ENCODE measurements at places on chromosomes 7 and 10.

GRCh38 chr7:154375956-154376355, 323.8 kb downstream of the DPP6 start:
- DNase-seq = no peak

DNA sequence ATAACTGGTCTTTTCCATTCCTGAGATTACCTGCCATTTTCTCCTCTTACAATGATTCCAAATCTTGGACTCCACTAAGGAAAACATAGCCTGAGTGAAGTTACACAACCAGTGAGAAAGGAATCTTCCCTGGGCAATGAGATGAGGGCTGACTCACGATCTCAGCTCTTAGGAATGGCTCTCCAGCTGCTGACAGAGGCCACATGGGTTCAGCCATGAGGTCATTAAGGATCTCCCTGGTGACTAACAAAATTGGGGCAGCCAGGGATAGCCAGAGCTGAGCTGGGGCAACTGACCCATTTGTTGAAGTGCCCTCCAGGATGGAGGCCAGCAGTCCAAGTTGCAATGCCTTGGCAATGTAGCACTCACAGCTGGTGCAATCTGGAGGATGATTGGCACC, 78.7 kb upstream of the MKLN1 start:
- peak; percentile 97 for DNase-seq

DNA sequence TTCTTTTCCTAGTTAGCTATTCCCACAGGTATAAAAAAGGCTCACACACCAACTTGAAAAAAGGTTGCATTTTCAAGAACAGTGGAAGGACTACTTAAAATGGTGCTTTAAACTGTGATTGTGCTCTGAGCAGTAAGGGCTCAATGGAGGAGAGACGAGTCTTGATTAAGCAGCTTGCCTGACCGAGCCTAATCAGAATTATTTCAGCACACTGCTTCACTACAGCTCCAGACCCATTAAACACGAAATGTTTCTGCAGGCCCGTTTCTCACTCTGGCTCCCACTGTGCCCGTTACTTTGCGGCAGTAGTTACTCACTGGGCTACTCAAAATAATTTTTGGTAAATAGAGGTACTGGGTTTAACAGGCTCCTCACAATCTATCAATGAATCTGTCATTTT, 126.0 kb downstream of the NRCAM start:
- DNase-seq = no peak

GRCh38 chr10:68446179-68446578, 25.6 kb downstream of the DNA2 start:
- DNase-seq = no peak

DNA sequence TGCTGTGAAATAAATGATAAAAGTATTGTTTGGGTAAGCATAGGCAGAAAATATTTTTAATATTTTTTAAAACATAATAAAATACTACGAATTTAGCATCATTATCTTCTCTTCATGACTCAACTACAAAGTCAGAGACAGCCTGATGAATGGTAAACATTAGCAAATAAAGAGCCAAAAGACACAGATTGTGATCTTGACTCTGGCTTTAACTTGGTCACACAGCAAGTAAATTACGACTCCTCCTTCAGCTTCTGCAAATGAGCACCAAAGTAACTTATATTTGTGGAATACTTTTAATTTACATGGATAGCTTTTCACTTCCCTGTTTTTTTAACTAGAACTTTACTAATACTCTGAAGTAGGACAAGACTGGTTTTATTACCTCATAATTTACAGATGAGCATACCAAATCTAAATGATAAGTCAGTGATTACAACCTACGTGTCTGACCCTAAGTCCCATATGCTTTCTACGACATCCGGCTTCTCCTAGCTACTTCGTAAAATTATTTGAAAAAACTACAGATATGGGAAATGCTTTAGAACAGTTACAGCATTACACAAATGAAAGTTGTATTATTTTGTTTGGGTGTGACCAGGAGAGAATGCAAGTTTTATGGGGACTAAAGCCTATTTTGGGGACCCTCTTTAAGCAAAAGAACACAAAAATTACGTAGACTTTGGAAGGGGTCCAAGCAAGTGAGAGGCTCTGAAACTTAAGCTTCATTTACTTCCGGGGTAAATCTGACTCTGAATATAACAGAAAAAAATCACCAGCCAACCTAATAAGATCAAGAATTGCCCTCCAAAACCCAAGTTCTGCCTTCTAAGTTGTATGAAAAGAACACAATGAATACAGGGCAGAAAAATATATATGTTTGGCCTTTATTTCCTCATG, 133.8 kb downstream of the CPEB3 start:
- DNase-seq = no peak

DNA sequence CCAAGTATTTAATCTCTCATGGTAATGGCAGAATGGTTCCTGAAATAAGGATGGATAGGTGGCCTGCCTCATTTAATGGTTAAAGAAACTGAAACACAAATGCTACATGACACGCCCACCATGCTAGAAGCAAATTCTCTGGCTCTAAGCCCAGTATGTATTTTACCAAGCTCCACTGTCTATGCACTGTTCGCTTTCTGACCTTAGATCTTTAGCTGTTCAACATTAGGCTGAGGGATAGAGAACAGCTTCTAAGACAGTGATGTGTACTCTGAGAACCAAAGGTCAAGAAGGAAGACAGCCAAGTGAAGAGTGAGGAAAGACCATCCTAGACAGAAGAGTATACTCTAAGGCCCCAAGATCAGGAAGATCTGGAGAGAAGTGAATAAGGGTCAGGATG, 26.6 kb downstream of the FAM3C start:
- DNase-seq = peak; percentile 71

- no peak for DNase-seq
Measured at GRCh38 chr10:59090817-59091622, 85.4 kb upstream of the PHYHIPL start.

DNA sequence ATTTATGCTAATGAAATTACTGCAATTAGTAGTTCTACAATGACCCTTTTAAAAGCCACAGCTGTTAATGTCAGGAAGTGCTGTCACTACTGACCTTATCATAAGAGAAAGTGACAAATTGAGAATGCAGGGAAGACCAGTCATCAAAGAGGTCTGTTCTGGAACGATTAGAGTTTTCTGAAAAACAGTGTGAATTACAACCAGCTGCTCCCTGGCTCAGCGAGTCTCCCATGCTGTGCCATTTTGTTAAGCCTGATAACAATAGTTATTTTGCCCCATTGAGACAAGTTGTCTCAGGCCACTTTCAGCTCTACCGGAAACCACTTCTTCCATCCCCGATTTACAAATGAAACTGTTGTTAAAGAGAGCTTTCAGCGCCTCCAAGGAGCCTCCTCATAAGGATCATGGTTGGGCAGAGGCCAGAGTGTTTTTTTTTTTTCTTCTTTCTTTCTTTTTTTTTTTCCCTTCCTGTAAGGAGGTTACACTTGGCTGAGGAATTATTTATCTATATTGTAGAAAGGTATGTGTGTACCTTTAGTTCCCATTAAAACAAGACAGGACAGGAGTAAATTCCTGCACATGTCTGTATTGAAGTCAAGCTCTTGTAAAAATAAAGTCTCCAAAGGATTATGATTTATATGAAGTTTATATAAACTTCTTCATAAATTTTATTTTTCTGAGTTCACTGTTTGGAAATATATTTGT, 173.6 kb downstream of the CDCA7L start:
- no peak for DNase-seq

DNA sequence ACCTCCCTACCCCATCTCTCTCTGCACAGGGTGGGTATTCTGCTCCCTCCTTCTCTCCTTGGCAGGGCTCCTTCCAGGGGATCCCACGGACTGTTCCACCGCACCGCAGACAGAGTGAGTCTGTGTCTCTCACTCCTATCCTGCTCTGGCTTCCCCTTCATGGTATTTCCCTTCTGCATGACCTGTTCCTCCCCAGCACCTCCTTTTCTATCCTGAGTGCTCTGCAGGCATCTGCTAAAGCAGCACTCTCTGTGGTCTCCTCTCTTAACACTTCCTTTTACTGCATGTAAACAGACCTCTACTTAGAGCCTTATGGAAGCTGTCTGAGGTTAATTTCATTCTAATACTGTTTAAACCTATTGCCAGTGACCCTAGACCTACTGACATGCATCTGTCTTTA, 171.5 kb downstream of the CCSER2 start:
- DNase-seq = no peak

- DNase-seq = no peak
Measured at GRCh38 chr7:126605056-126605455, 647.7 kb downstream of the GRM8 start.

- no peak for DNase-seq
Measured at GRCh38 chr10:88540351-88540750, 42.8 kb downstream of the RNLS start.

DNA sequence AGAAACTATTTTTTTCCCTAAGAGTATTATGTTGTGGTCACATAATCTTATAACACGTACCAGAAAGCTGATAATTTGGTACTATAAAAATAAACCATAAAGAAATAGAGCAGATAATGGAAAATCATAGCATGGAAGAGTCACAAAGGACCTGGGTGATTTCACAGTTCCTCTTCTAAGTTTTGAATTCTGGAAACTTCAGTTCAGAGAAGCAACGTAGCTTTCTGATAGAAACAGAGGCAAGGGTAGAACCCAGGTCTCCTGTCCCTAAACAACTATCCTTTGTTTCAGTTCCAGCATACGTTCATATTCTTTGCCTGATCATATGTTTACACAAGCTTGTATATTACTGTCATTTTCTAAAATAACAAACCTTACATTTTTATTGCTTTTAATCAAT, 47.9 kb downstream of the MRC1 start:
- no peak for DNase-seq

- DNase-seq = peak; percentile 36
Measured at GRCh38 chr7:44881610-44882009, 3.7 kb downstream of the PURB start.

DNA sequence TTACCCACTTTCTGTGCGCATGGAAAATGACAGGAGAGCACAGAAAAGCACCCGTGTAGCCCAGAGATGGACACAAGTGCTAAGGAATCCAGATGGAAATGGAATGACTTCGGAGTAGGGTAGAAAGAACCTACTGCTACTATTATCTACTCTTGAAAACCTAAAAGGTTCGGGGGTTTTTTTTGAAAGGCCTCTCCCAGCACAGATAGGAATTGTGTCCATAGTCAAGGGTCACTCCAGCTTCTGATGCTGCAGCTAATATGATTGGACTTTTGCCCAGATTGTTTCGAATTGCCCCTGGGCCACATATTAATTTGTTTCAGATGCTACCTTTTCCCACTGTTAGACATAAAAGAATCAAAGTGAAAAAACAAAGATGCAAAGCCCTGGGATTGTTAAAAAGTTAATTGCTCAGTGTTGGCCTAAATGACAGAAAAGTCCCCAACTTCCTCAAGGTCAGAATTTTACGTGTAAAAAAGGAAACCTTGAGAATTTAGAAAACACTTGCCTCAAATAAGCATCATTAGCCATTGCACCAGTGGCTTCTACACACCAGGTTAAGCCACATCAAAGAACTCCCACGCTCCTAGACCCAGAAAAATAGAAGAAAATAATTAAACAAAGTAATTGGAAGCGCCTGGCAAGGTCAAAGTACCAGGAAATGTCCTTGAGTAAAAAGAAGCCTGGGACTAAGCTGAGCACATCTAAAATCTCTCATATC, 40.8 kb upstream of the INSIG1 start:
- no peak for DNase-seq

- DNase-seq = no peak
Measured at GRCh38 chr7:47671358-47671757, 89.4 kb upstream of the TNS3 start.

GRCh38 chr7:142389544-142389943, 131.7 kb upstream of the PRSS58 start:
- DNase-seq = no peak
